Urinary bladder (tissue), 4 donors: ENCODE measurements at places on chromosomes 5 and 9. TPM values are rescaled to one million over a fixed set of nuclear protein-coding genes. Genes with fewer than 3 reads are reported as not detected.

Gene PLEKHG4B
- 0.01 TPM for polyA plus RNA-seq

Gene CDC23
- 20.1 TPM for polyA plus RNA-seq

Gene DBH
- 0.98 TPM for polyA plus RNA-seq

Gene PMPCA
- polyA plus RNA-seq: 43.7 TPM

DNA sequence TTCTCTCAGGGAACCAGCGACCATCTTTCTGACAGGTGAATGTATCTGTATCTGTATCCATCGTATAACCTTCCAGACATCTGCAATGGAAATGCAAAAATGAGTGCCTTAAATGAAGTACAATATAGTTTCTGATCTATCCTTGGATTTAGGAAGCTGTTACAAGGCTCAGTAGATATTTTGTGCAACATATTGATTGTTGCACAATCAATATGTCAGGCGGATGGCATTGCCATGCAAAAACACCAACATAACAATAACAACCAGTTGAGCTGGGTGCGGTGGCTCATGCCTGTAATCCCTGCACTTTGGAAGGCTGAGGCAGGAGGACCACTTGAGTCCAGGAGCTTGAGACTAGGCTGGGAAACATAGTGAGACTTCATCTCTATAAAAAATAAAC is 66.8 kb upstream of the TXNDC8 start:
- no peak for DNase-seq
